ENCODE measurements at places on chromosomes 6 and 20.

- no peak for DNase-seq
Observed at GRCh38 chr6:43396408-43397149, 27.1 kb upstream of the ZNF318 start.

DNA sequence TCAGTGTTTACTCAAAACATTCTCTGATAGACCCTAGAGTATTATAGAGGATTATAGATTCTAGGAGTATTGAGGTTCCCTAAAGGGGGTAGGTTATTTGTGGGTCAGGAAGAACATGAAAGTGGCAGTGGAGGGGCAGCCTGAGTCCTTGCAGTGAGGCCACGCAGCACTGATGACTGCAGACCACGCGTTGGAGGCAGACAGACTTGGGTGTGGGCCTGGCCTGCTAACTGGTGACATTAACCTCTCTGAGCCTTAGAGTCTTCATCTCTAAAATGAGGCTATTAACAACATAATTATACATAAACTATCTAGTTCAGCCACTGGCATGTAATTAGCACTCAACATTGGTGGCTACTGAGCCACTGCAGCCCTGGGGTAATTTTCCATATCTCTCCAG is 16.1 kb downstream of the MTCL3 start:
- no peak for DNase-seq

DNA sequence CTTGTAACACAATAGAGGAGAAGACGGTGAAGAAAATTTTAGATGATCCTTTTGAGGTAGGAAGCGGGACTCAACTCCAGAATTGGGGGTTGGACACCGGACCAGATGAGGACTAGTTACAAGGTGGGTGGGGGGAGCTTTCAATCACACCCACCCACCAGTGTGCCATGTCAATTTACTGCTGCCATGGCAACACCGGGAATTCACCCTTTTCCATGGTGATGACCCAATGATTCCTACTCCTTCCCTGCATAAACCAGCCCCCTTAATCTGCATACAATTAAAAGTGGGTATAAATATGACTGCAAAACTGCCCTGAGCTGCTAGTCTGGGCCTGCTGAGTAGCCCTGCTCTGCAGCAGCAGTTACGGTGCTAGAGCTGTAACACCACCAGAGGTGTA is 14.7 kb downstream of the RAD21L1 start:
- DNase-seq = no peak

DNA sequence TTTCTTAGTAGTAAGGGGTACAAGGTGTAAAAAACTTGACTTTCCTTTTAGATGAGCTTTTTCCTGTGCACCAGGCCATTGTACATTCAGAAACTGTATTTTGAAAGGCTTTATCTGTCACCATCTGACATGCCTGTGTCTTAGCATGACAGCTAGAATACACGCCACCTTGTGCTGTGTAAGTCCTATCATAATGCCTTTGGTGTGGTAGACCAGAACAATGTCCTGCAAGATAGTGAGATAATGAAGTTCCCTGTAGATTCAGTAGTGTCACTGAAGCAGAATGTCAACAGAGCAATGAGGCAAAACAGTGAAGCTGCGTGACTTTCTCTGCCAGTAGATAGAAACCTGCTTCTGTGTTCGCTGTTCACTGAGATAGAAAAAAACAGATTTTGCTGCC is 105.8 kb downstream of the JAG1 start:
- DNase-seq = no peak

GRCh38 chr6:96624957-96625356 is 62.0 kb downstream of the FHL5 start:
- no peak for DNase-seq
